ENCODE measurements at places on chromosomes 2 and 18. TPM values are rescaled to one million over a fixed set of nuclear protein-coding genes. Genes with fewer than 3 reads are reported as not detected.

- DNase-seq: no peak
Observed at GRCh38 chr18:63741769-63742168, 33.4 kb upstream of the SERPINB7 start.

GRCh38 chr2:101036562-101036961 is 34.5 kb downstream of the RPL31 start:
- DNase-seq: no peak

Gene MBD5
- total RNA-seq: 14.5 TPM

DNA sequence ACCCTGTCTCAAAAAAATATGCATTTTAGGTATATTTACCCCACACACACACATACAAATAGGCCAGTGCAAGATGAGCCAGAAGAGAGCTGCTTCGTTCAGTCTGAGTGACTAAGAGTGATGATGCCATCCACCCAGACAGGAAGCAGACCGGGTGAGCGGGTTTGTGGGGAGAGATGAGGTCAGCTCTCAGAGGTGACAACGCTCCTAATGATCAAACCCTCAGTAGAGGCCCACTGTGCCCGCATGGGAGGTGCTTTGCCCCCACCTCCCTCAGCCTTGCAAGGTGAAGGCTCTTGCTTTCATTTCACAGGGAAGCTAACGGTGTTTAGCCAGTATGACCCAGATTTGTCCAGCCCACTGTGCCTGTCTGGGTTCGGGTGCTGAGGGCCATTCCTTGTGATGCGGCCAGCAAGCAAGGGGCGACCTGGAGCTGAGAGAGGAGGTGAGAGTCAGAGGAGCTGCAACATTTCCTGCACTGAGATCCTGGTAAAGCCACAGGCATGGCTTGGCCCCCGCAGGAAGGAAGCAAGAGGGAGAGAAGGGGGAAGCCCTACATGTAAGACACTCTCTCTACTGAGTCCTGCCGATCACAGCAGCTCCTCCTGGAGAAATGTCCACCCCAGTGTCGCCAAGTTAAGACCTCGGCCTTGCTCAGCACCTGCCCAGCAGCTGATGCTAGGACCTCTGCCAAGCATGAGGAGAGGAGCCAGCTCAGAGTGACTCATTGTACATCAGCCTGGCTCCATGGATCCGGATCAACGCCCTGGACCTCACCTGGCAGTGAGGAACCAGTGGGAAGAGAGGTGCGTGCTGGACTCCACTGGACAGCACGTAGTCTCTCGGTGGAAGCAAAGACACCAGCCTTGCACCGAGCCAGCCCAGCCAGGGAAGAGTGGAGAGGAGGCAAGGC is 37.0 kb downstream of the NIFK start:
- peak; percentile 90 for DNase-seq

- no peak for DNase-seq
Observed at GRCh38 chr2:235669983-235670962, 176.4 kb downstream of the AGAP1 start.

DNA sequence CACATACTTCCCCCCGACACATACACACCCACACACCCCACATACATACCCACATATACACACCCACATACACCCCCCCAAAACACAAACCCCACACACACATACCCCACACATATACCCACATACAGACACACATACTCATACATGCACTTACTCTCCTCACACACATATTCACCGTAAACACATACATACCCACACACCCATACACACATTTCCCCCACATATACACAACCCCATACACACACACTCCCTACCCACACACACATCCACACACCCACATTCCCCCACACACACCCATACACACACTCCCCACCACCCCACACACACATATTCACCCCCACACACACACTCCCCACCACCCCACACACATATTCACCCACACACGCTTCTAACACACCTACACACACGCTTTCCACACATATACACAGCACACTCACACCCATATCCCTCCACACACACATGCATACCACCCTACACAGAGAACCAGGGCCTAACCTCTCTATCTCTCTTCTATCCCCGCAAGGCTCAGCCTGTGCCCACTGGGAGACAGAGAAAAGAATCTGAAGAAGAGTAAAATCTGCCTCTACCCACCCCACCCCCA is 182.4 kb upstream of the ETAA1 start:
- DNase-seq: no peak

DNA sequence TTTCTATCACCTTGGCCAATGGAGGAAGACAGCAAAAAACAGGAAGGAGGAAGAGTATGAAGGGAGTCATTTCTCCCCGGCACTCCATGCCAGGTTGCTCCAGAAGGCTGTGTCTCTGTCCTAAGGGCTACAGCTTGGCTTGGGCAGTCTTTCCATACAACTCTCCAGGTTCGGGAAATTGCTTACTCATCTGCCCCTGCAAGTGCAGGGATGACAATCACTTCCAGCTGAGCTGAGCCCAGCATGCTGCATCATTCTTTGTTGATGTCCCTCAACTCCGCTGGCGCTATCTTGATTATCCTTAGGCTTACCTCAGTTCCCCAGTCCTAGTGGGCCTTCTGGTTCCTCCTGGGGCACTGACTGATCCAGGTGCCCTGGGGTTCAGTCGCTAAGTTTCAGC is 86.9 kb upstream of the COPS8 start:
- no peak for DNase-seq

GRCh38 chr2:8288206-8288605 is 393.6 kb upstream of the ID2 start:
- DNase-seq: no peak

- no peak for DNase-seq
Observed at GRCh38 chr2:191977754-191978153, 130.9 kb upstream of the CAVIN2 start.

- peak; percentile 4 for DNase-seq
Observed at GRCh38 chr2:143686585-143687164, 557.5 kb downstream of the ARHGAP15 start.

Gene FER1L5
- total RNA-seq: not detected

Gene HTR2B
- 0.21 TPM for total RNA-seq

Gene HK2
- total RNA-seq: 20.7 TPM

GRCh38 chr2:200383380-200384110 is 77.1 kb downstream of the SPATS2L start:
- no peak for DNase-seq

DNA sequence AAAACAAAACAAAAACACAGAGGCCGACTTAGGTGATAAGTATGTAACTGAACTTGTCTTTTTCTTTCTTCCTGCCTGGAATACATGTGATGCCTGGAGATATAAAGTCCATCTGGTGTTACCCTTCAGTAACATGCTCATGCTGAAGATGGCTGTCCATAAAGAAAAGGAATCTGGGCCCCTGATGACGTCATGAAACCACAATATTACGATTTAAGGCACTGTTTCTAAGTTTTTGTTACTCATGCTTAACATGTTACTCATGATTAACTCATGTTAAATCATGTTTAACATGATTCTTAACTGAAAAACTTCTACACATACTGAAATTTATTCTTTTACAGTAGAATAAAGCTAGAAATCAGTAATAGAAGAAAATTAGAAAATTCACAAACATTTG is 49.0 kb downstream of the STRADB start:
- DNase-seq: no peak

Gene ATP6V1B1
- not detected for total RNA-seq

GRCh38 chr18:8706791-8707555 is 1.6 kb downstream of the MTCL1 start:
- DNase-seq: no peak
